Activated CD8-positive, alpha-beta memory T cell treated with anti-CD3 and anti-CD28 coated beads for 1 hour (primary cell): ENCODE measurements at places on chromosomes 3 and 15.

GRCh38 chr3:155978324-155978723, 107.9 kb downstream of the GMPS start:
- DNase-seq: no peak

GRCh38 chr3:16255726-16256125, 9.0 kb downstream of the DPH3 start:
- no peak for DNase-seq

DNA sequence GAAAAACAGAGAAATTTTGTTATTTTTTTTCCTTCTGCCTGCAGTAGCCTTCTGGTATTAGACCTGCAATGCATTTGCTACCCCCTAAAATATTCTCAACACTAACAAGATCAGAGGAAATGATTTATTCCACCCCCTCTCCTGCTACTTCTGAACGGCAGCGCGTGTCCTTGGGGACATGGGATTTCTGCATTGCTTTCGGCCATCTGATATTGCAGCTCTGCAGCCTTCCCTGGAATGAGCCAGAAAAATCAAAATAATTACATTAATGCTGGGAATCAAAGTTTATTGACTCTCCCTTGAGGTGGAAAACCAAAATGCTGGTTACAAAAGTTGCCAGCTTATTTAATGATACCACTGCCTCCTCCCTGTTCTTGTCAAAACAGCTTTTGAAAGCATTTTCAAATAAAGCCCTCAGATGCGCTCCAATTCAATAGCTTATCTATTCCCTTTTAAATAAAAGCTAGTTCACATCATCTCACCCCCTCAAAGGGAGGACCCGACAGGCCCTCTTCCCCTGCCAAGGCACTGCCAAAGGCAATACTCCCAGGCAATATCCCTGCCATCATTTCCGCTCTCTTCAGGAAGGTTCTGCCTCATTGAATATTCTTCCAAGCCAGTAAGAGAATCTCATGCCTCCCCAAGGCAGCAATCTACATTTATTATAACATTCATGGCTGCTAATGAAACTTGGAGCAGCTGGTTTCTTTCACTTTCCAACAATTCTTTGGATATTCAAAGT, 96.6 kb downstream of the FHIT start:
- no peak for DNase-seq

DNA sequence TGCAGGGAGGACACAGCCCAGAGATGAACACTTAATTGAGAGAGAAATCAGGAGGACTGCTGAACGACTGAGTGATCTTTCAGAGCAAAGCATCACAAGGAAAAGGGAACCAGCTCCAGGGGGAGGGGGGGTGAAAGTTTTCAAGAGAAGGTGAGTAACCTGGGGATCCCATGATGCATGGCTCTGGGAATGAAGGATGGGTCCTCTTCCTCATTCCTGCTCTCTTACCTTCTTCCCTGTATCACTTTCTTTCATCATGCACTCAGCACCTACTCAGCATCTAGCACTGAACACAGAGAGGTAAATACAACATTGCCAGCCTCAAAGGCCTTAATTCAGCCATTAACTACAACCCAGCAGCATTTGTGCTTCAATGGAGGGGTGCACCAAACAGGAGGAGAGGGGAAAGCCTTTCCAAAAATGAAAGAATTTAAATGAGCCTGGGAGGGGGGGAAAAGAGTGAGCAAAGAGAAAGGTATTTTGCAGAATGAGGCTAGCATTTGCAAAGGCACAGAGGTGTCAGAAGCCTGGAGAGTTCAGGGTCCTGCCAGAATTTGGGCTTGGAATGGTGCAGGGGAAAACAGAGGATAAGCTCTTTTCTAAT, 427.4 kb downstream of the FOXP1 start:
- no peak for DNase-seq

DNA sequence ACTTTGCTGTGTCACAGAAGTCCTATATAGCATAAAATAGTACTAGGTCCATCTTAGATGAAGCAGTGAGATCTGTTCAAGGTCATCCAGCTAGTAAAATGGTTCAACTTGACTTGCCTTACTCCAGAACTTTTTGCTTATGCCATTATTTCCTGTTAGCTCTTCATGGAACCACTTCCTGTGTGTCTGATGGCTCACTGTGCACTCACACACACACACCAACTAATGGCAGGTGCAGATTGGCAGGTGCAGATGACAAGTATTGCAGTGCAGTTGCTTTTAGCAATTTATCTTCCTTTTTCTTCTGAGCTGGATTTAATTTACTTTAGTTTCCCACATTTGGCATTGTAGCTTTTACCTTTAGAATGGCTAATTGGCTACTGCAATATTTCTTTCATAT, 29.8 kb downstream of the GOLGA8S start:
- DNase-seq: no peak

GRCh38 chr3:182716114-182716688, 77.1 kb upstream of the ATP11B start:
- DNase-seq: no peak

- no peak for DNase-seq
Observed at GRCh38 chr3:36175113-36175812, 205.0 kb upstream of the STAC start.

GRCh38 chr3:52838561-52839267, 3.9 kb upstream of the MUSTN1 start:
- no peak for DNase-seq

- no peak for DNase-seq
Observed at GRCh38 chr15:90217671-90218394, 15.9 kb downstream of the CIB1 start.

GRCh38 chr3:187150599-187150998, 11.3 kb upstream of the RPL39L start:
- peak; percentile 48 for DNase-seq

- no peak for DNase-seq
Observed at GRCh38 chr3:9448643-9449042, 51.2 kb downstream of the SETD5 start.

GRCh38 chr15:40891810-40892446, 2.3 kb upstream of the VPS18 start:
- no peak for DNase-seq

DNA sequence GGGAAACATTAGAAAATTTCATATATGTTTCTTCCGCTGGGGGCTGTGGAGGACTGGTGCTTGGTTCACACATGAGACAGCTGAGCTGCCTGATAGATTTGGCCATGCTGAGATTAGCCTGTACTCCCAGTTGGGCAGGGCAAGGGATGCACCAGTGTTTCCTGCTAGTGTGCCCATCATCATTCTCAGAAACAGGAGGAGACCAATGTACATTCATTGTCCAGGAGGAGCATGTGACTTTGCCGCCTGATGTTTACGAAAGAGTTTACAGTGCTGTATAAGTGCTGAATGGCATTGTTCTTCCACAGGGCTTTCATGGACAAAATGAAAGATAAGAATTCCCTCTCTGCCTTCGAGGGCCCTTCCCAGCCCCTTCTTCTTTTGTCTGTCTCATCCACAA, 311.1 kb upstream of the THBS1 start:
- DNase-seq: no peak

DNA sequence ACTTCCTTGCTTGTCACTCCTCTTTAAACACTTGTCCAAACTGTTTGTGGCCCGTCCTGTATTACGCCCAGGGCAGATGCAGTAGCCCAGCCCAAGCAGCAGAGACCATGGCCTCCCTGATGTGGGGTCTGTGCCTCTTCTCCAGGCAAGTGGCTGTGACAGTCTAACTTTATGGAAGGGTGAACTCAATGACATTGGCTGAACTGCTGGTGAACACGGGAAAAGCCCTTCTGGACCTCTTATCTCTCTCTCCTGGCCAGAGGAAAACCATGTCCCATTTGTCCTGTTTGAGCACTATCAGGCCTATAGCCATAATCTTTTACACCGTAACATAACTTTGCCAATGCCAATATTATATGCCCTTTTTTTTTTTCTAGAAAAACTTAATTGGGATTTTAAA, 67.6 kb downstream of the SMAD3 start:
- DNase-seq: no peak

GRCh38 chr3:115961380-115961779, 338.1 kb downstream of the GAP43 start:
- no peak for DNase-seq

DNA sequence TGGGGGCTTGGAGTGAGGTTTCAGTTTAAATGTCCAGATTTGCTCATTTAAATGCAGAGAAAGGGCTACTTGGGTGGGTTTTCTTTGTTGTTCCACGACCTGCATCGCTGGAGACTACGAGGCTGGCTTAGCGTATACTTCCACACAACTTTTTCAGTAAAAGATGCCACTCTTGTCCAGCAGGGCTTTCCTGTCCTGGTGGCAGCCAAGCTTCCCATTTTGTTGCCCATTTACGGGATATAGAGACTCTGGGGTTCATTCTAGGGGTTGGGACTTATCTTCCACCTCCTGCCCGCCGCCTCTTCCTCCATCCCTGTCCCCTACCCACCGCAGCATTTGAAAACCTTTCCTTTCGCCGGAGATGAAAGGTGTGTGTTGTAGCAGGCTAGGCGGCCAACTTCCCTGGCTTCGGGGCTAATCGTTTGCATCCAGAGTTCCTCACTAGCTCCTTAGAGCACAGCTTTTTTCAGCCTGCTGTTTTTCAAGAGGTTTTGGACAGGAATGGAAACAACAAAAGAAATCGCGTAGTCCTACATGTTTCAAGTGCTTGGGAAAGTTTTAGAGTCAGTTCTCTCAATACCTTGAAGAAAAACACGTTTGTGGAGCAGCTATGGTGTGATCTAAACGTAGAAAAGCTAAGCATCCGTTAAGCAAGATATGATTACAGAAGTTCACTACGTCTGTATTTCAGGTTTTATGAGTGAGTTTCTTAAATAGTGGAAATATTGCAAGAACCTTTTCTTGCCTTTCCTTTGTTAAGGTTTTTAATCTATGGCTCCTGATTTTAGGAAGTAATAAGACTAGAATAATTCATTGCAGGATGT, 843 bp downstream of the CHRNA5 start:
- DNase-seq: no peak

GRCh38 chr3:30012941-30013543, 593.4 kb upstream of the TGFBR2 start:
- peak; percentile 8 for DNase-seq

GRCh38 chr15:25175033-25175788, 220.4 kb downstream of the SNRPN start:
- no peak for DNase-seq

- no peak for DNase-seq
Observed at GRCh38 chr15:98727115-98728040, 79.0 kb downstream of the IGF1R start.

DNA sequence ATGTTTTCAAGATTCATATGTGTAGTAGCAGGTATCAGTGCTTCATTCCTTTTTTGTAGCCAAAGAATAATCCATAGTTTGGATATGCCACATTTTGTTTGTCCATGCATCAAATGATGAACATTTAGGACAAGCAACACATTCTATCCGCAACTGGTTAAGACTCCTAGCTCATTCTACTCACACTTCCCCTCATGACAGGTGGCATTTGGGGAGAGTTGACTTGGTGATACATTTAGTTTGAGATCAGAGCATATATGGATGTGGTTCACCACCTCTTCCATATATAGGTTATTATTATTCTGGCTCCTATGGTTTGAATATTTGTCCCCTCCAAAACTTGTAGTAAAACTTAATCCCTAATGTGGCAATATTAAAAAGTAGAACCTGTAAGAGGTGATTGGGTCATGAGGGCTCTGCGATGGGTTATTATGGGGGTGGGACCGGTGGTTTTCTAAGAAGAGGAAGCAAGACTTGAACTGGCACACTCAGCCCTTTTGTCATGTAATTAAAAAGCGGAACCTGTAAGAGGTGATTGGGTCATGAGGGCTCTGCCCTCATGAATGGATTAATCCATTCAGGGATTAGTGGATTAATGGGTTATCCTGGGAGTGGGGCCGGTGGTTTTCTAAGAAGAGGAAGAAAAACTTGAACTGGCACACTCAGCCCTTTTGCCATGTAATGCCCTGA, 75.3 kb upstream of the HRH1 start:
- DNase-seq: no peak

DNA sequence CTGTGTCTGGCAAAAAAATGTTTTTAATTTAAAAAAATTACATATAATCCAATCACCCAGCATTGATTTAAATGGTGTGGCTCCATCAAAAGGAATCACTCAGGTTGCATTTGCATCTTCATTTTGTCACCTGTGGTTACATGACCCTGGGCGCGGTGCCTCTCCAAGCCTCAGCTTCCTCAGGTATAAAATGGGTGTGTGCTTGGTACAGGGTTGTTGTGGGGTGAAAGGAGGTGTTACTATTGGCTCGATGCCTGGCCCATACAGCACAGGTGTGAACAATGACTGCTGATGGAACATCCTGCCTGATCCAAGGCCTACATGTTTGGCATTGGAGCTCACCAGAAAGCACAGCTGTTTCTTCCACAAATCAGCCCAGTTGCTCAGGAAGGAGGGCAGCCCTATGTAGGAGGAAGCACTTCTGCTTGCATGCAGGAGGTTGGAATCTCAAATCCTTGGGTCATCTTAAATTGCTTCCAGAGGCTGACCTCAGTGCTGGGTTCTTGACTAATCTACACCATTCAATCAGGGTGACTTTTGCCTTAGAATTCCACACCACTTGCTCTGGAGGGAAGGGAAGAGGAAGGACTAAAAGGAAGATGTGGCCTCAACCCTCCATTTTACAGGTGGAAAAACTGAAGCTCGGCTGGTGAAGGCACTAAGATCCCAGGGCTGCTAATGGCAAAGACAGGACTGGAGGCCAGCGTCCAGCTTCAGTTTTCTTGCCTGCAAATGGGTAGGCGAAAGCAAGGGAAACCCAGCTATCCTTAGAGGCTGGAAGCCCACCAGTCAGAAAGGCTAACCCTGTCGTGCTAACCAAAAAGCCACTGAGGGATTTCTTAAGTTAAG, 31.7 kb downstream of the BHLHE40 start:
- DNase-seq: no peak

DNA sequence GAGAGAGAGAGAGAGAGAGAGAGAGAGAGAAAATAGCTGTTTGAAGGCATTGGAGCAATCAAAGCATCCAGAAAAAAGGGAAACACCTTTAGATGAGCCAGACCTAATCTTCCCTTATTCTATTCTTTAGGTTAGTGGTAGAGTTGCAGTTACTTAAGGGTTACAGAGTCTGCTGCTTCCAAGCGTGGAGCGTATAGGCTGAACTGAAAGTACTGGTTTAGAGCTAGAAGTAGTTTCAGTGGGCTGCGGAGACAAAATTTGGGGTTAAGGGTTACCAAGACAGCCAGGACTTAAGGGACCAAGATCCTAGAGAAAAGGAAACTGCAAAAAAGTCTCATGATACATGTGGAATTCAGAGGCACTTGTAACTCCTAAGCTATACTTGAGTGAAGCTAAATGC, 66.1 kb upstream of the MEIS2 start:
- no peak for DNase-seq

GRCh38 chr3:11724615-11725339, 81.1 kb upstream of the VGLL4 start:
- no peak for DNase-seq
